Neural progenitor cell (in vitro differentiated cells): ENCODE measurements at places on chromosomes 16 and 17.

- H3K27ac ChIP-seq: no peak overlapping the region
- peak; percentile 50 for DNase-seq
- no peaks in the 10 kb centered on the region for H3K27me3 ChIP-seq
- no peaks in the 10 kb centered on the region for H3K36me3 ChIP-seq
Measured at GRCh38 chr16:55622930-55623561, 32.7 kb upstream of the SLC6A2 start.

DNA sequence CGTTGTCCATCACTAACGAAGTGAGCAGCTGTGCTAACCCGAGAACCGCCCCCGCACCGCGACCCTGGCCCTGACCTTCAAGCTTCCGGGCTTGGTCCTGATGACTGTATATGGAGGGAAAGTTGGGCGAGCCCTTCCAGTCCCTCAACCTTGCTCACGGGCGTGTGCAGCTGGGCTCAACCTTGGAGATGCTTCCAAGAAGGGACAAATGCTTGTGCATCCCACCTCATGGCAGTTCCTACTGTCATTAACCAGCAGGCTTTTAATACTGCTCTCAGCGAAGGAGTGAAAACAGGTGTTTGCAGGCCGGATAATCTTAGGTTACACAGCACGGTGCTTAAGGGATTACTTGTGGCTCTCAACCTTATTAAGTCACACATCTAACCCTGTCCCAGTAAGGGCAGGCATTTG is 33.5 kb downstream of the SRL start:
- no peak overlapping the region for H3K27ac ChIP-seq
- no peaks in the 10 kb centered on the region for H3K4me1 ChIP-seq
- no peaks in the 10 kb centered on the region for H3K36me3 ChIP-seq
- H3K27me3 ChIP-seq: no peaks in the 10 kb centered on the region

- no peak overlapping the region for H3K4me3 ChIP-seq
- no peak overlapping the region for H3K27ac ChIP-seq
- peak; percentile 82 for DNase-seq
- H3K4me1 ChIP-seq: no peaks in the 10 kb centered on the region
- H3K36me3 ChIP-seq: no peaks in the 10 kb centered on the region
- no peaks in the 10 kb centered on the region for H3K27me3 ChIP-seq
Measured at GRCh38 chr16:83356266-83356665, 451.5 kb upstream of the HSBP1 start.

- H3K27ac ChIP-seq: no peak overlapping the region
- no peak overlapping the region for H3K4me3 ChIP-seq
- no peaks in the 10 kb centered on the region for H3K36me3 ChIP-seq
- peaks cover 13% of the 10 kb centered on the region for H3K4me1 ChIP-seq
- no peak for DNase-seq
- H3K27me3 ChIP-seq: no peaks in the 10 kb centered on the region
Measured at GRCh38 chr17:72350073-72350472, 229.3 kb downstream of the SOX9 start.

GRCh38 chr16:49469311-49469670 is 95.7 kb downstream of the C16orf78 start:
- H3K4me3 ChIP-seq: no peak overlapping the region
- DNase-seq: no peak
- H3K4me1 ChIP-seq: peaks cover 4% of the 10 kb centered on the region
- H3K27me3 ChIP-seq: peaks cover 25% of the 10 kb centered on the region
- no peaks in the 10 kb centered on the region for H3K36me3 ChIP-seq
- no peak overlapping the region for H3K27ac ChIP-seq

DNA sequence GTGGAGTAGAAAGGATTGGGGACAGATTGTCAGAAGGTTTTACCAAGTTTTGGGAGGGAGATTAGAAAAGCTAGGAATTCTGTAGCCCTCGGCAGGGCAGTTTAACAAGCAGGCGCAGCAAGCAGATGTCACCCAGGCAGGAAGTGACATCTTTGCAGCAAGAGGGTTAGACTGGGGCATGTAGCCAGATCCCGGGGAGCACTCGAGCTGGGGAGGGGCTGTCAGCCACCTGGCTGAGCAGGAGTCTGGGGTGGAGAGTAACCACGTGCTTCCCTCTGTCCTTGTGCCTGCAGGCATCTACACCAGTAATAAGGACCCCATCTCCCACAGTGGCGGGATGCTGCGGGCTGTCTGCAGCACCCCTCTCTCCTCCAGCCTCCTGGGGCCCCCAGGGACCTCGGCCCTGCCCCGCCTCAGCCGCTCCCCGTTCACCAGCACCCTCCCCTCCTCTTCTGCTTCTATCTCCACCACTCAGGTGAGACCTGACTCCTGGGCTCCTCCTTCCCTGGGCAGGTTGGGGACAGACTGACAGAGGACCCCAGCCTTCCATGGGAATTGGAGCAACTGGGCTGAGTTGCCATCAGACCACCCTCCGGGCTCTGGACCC is 12.2 kb downstream of the MLLT6 start:
- no peaks in the 10 kb centered on the region for H3K36me3 ChIP-seq
- DNase-seq: no peak
- peaks cover 34% of the 10 kb centered on the region for H3K27me3 ChIP-seq
- H3K4me1 ChIP-seq: peaks cover 19% of the 10 kb centered on the region
- no peak overlapping the region for H3K4me3 ChIP-seq

GRCh38 chr17:42475121-42475520 is 16.4 kb downstream of the ATP6V0A1 start:
- H3K36me3 ChIP-seq: no peaks in the 10 kb centered on the region
- no peaks in the 10 kb centered on the region for H3K4me1 ChIP-seq
- no peaks in the 10 kb centered on the region for H3K27me3 ChIP-seq
- no peak overlapping the region for H3K27ac ChIP-seq

DNA sequence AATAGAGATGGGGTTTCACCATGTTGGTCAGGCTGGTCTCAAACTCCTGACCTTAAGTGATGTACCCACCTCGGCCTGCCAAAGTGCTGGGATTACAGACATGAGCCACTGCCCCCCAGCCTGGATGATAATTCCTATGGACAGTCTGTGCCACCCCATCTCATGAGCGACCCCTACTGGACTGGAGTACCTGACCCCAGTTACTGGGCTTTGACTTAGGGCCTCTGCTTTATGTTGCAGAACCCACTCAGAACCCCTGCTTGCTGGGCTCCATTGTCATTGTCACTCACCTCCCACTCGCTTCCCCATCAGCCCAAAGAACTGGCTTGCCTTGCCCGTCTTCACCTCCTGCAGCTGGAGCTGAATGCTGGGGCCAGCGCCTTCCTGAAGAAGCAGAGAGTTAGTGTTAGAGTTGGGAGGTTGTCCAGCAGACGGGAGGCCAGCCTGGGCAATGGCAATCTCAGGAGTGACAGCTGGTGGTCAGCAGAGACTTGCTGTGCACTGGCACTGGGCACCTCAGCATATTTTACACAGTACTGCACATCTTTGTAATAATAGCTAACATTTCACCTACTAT is 4.0 kb downstream of the TAC4 start:
- H3K27ac ChIP-seq: no peak overlapping the region
- peaks cover 3% of the 10 kb centered on the region for H3K4me1 ChIP-seq
- H3K27me3 ChIP-seq: no peaks in the 10 kb centered on the region
- no peak overlapping the region for H3K4me3 ChIP-seq
- H3K36me3 ChIP-seq: no peaks in the 10 kb centered on the region
- DNase-seq: peak; percentile 57

DNA sequence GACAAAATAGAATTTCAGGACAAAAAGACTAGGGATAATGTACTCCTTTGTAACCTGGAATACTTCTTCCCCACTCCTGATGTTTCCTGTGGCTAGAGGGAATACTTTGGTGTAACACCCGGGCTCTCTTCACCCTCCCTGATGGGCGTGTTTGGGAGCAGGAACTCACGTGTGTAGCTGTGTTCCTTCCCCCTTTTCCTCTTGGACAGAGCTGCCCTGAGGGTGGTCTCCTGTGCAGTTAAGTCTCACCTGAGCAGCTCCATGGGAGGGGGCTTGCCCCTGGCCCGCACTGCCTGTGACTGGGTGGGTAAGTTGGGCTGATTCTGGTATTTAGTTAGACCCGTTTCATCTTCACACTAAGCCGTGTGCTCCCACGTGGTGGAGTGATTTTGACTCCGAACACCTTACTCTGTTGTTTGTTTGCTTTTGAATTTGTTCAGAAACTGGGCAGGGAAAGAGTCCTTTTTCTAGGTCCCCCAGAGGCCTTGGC is 87.9 kb downstream of the OR1D5 start:
- H3K27me3 ChIP-seq: no peaks in the 10 kb centered on the region
- no peak for DNase-seq
- no peak overlapping the region for H3K27ac ChIP-seq
- no peaks in the 10 kb centered on the region for H3K36me3 ChIP-seq
- no peaks in the 10 kb centered on the region for H3K4me1 ChIP-seq

DNA sequence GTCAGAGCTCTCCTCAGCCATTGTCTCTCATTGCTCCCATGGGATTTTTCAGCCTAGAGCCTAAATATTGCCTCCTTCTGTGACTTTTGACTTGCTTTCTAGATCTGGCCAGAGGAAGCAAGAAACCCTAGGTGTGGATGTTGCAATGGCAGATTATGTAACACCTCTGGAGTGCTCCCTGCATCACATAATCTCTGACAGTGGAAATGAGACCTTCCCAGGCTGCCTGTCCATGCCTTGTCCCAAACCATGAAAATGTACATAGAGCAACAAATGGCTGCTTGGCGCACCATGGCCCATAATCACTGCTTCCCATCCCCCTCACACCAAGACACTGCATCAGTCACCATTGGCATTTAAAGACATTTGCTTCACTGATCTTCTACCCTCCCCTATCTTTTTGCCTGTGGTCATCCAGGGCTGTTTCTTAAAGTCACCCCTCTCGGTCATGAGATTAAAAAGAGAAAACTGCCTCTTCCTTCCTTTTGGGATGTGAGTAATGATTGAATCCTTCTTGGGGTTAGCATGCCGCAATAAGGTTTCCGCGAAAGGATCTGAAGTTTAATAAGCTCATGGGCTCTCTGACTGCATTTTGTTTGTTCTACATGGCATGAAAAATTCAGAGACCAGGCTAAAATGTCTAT is 34.2 kb upstream of the CCL2 start:
- H3K36me3 ChIP-seq: no peaks in the 10 kb centered on the region
- H3K4me3 ChIP-seq: no peak overlapping the region
- no peaks in the 10 kb centered on the region for H3K4me1 ChIP-seq
- no peaks in the 10 kb centered on the region for H3K27me3 ChIP-seq
- H3K27ac ChIP-seq: no peak overlapping the region

DNA sequence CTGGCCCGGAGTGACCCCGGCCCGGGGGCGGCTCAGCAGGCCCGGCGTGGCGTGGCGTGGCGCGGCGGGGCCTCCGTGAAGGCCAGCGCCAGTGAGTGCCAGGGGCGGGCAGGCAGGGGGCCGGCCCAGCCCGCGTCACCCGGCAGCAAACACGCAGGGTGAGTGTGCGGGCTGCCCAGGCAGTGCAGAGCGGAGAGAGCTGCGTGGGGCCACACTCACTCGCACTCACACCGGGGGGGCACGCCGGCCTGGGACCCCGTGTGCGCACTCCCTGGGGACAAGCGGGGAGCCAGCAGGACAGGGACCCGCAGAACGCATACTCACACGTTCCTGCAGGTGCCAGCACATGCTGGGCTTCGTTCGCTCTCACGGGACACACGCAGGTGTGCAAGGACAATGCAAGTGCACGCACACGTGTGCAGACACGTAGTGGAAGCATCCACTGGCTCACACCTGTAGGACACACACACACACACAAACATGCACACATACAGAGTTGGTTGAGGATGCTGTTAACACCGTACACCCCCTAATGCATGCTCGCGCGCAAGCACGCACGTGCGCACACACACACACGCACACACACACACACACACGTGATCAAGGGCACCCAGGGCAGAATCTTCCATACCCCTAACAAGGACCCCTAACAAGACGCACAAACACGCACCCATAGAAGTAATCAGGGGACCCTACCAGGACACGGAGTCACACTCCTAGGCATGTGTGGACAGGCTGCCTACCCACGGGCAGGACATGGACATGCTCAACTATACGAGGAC is 7.7 kb downstream of the USP6 start:
- no peak overlapping the region for H3K27ac ChIP-seq
- no peak for DNase-seq
- H3K4me3 ChIP-seq: peak overlapping the region; percentile 58
- peaks cover 29% of the 10 kb centered on the region for H3K27me3 ChIP-seq
- H3K36me3 ChIP-seq: no peaks in the 10 kb centered on the region
- H3K4me1 ChIP-seq: no peaks in the 10 kb centered on the region

DNA sequence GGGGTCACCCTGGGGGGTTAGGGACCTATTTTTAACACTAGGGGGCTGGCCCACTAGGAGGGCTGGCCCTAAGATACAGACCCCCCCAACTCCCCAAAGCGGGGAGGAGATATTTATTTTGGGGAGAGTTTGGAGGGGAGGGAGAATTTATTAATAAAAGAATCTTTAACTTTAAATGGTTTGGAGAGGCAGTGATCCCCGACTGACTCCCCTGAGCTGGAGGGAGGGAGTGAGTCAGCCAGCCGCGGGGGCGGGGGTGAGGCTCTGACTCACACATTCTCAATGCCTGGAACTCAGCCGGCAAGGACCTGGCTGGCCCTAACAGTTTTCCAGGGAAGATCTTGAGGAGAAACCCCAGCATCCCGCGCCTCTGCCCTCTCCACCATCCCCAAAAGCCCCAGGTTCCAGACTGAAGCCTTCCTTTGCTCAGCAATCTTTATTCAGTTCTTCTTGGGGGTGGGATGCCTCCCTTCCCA is 1.5 kb downstream of the HCFC1R1 start:
- H3K27ac ChIP-seq: no peak overlapping the region
- no peaks in the 10 kb centered on the region for H3K36me3 ChIP-seq
- peaks cover 18% of the 10 kb centered on the region for H3K4me1 ChIP-seq
- H3K27me3 ChIP-seq: peaks cover 22% of the 10 kb centered on the region
- peak; percentile 81 for DNase-seq
- H3K4me3 ChIP-seq: peak overlapping the region; percentile 75

GRCh38 chr16:66604376-66605176 is at the start of gene CMTM3:
CMTM3 (plus strand) TSS chr16:66604704; CDS start chr16:66604806, 102 bp downstream.
- peaks cover 9% of the 10 kb centered on the region for H3K4me1 ChIP-seq
- DNase-seq: peak; percentile 91
- H3K4me3 ChIP-seq: peak within 1 kb of the TSS; percentile 95
- H3K36me3 ChIP-seq: no peaks in the 10 kb centered on the region
- H3K27me3 ChIP-seq: no peaks in the 10 kb centered on the region

- peak overlapping the region; percentile 76 for H3K4me3 ChIP-seq
- peak; percentile 49 for DNase-seq
- no peaks in the 10 kb centered on the region for H3K4me1 ChIP-seq
- no peak overlapping the region for H3K27ac ChIP-seq
- H3K36me3 ChIP-seq: peaks cover 4% of the 10 kb centered on the region
Measured at GRCh38 chr16:3444032-3444388, 530 bp downstream of the NAA60 start.

DNA sequence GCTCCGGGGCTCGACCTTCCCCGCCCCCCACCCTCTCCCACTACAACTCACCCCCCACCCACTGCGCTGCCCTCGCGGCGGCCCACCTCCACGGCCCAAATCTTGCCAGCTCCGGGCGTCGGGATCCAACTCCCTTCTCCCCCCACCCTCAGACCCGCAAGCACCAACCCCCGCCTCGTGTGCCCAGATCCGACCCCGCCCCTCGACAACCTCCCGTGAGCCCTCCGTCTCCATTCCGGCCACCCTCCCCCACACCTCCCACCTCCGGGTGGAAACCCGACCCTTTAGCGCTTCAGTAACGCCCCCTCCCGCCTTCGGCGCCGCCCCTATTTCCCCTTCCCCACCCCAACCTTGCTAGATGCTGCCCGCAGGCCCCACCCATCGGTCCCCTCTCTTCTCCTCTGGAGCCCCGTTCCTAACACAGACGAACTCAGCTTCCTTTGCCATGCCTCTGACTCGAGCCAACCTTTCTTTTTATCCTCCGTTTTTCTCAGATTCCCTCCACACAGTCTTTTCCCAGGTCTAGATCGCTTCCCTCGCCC is 717 bp downstream of the UBE2Z start:
- peaks cover 14% of the 10 kb centered on the region for H3K4me1 ChIP-seq
- DNase-seq: peak; percentile 97
- peak overlapping the region; percentile 65 for H3K27ac ChIP-seq
- H3K27me3 ChIP-seq: no peaks in the 10 kb centered on the region
